Activated naive CD8-positive, alpha-beta T cell treated with anti-CD3 and anti-CD28 coated beads, Interleukin-2, amount 50 U/mL, for 24 hours (primary cell): ENCODE measurements at places on chromosomes 4 and X.

DNA sequence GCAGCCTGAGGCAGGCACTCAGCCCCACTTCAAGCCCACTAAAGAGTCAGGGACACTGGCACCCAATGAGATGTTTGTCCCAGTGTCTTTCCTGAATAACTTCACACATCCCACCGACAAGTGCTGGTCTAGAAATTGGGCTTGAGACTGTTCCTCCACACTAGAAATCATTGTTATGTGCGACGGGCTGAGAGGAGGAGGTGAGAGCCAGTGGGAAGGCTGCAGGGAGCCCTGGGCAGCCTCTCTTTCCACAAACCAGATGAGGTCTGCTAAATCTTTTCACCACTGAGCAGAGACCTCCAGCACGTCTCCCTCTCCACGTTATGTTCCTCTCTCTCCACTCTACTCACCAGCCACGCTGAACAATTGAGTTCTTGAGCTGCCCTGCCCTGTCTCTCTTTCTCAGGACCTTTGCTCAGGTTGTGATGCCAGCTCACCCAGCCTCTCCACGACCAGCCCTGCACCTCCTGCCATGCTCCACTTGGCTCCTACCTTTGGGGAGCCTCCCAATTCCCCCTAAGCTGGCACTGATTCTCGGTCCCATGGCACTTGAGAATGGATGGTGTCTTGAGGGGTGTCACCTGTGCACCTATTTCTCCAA is 8.4 kb downstream of the SCD5 start:
- no peak for DNase-seq

DNA sequence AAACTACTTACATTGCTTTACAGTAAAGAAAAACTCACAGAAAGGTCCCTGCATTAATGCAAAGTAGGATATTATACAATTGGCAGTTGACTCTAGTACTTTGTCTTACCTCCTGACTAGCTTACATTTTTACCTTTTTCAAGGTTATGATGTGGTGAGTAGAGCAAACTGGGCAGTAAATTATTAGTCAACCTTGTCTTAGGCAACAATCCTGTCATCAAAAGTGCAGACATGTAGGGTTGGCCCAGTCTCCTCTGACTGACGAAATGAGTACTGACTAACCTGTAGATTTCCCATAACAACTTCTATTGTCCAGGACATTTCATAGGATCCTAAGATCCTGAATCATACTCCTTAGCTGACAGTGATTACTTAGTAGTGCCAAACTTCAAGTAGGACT is 142.0 kb upstream of the NUDT6 start:
- DNase-seq = no peak

GRCh38 chr4:168486912-168487281 is 6.6 kb upstream of the DDX60L start:
- no peak for DNase-seq

DNA sequence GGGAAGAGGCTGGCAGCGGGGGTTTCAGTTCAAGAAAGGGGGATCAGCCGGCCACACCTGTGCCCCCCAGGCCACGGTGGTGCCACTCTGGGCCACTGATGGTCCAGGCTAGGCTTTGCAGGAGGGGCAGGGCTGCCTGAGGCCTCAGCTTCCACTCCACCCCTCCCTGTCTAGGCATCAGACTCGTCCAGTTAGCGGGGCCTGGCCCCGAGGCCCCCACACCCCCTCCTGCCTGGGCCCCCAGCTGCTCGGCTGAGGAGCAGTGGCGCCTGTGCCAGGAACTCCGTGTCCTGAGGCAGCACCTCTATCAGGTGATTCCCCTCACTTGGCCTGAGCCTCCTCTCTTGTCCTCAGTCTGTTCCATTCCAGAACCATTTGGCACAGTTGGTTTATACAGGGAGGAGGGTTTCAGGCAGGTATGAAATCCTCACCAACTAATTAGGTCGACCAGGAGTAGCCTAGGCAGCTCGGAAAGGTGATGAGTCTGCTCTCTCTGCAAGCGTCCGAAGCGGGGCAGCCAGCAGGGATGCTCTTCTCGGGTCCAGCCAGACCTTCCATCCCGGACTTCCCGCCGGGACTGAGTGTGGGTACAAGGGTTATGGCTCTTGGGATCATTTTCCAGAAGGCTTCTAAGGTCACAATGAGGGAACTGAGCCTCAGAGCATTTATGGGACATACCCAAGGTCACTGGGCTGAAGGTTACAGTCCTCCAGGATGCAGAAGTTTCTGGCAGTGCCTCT is 2.1 kb downstream of the NSG1 start:
- no peak for DNase-seq

DNA sequence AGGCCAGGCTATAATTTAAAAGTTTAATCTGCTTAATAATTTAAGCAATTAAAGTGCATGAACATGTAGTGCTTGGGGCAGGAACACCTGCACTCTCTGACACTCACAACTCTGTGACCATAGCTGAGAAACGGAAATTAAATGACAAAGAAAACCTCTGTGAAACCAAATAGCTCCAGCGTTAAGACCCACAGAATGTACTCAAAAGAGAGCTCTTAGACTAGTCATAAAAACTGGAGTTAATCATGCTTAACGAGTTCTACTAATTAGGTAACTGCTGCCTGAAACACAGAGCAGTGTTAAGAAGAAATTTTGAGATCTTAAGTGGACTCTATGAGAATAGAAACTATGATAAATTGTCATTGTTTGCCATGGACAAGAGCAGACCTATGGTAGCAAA is 174.4 kb upstream of the SPIN4 start:
- DNase-seq = no peak

DNA sequence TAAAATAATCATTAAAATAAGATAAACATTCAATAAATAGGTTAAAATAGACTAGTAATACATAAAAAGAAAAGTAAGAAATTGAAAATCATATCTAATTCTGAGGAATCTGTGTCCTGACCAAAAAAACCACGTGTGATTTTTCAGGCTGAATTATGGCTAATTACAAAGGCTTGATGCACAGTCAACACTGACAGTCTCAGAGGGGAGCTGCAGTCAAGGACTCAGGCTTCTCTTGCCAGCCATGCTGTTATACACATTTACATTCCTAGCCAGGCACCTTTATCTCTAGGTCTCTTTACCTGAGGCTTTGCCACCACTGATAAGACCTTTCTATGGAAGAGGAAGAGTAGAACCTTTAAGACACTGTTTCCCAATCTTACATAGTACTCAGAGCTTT is 1737.7 kb upstream of the PCDH10 start:
- DNase-seq = no peak

- no peak for DNase-seq
These were observed 23.7 kb upstream of the CASK start for GRCh38 chrX:41946989-41947612.
